ENCODE measurements at places on chromosomes 11 and 22. TPM values are rescaled to one million over a fixed set of nuclear protein-coding genes. Genes with fewer than 3 reads are reported as not detected.
A peak's percentile ranks its signal among the peaks of the same experiment; 100 is the strongest.

GRCh38 chr11:17591293-17591692 lies 44.2 kb downstream of the OTOG start:
- no peaks in the 10 kb centered on the region for H3K4me1 ChIP-seq
- H3K27ac ChIP-seq: no peak overlapping the region
- DNase-seq: no peak
- H3K4me3 ChIP-seq: no peak overlapping the region
- H3K27me3 ChIP-seq: no peaks in the 10 kb centered on the region

DNA sequence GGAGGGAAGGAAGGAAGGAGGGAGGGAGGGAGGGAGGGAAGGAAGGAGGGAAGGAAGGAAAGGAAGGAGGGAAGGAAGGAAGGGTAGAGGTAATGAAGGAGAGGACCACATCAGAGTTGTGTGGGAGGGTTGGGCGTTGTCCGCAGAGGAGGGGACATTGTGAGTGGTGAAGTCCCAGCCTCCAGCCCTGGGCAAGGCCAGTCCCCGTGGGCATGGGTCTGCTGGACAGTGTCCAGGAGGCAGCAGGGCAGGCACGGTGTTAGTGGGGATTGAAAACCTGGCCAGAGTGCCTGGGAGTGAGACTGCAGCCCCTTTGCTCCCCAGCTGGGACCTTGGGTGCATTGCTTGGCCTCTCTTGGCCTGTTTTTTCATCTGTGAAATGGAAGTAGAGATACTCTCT lies 1462.3 kb downstream of the BRD1 start:
- no peaks in the 10 kb centered on the region for H3K27me3 ChIP-seq
- H3K27ac ChIP-seq: no peak overlapping the region
- H3K36me3 ChIP-seq: no peaks in the 10 kb centered on the region

DNA sequence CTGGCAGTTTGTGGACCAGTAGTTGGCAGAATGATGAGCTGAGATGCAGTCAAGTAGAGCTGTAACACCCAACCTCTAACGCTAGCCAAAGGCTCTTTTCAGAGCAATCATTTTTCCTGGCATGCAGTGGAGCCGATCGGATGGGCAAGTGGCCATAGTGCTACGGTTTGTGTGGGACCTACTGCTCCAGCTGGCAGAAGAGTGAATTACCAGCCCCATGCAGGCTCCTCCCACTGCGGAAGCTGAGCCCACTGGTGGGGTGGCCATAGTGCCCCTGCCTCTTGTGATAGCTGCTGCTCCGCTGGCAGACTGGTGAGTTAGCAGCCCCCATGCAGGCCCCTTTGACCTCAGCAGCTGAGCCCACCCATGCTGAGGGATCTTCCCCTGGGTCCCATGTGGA lies 27.0 kb upstream of the SC5D start:
- no peaks in the 10 kb centered on the region for H3K36me3 ChIP-seq
- H3K27me3 ChIP-seq: no peaks in the 10 kb centered on the region
- H3K4me3 ChIP-seq: no peak overlapping the region
- H3K27ac ChIP-seq: no peak overlapping the region

DNA sequence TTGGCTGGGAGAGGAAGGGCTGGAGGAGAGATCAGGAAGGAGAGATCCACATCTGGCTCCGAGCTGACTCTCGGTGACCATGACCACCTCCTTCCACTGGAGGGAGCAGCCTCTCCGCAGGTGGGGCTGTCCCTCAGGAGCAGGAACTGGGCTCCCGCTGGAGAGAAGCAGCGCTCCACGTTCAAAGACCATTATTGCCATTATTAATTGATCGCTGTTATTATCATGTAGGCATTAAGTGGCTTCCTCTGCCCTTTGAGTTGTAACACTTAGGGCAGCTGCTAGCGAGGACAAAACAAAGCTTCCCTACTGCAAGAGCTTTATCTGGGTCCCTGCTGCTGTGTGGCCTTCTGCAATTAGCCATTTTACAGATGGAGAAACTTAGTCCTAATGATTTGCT lies 251.9 kb downstream of the ST3GAL4 start:
- H3K4me3 ChIP-seq: no peak overlapping the region
- no peaks in the 10 kb centered on the region for H3K36me3 ChIP-seq
- DNase-seq: peak; percentile 70
- peaks cover 4% of the 10 kb centered on the region for H3K27me3 ChIP-seq
- no peak overlapping the region for H3K27ac ChIP-seq
- H3K4me1 ChIP-seq: peaks cover 7% of the 10 kb centered on the region

GRCh38 chr22:36136988-36137387 lies 23.6 kb downstream of the APOL3 start:
- no peaks in the 10 kb centered on the region for H3K4me1 ChIP-seq
- no peaks in the 10 kb centered on the region for H3K36me3 ChIP-seq
- H3K4me3 ChIP-seq: no peak overlapping the region
- no peaks in the 10 kb centered on the region for H3K27me3 ChIP-seq
- DNase-seq: no peak

- DNase-seq: no peak
- peaks cover 24% of the 10 kb centered on the region for H3K4me1 ChIP-seq
- no peak overlapping the region for H3K27ac ChIP-seq
- no peaks in the 10 kb centered on the region for H3K27me3 ChIP-seq
- no peak overlapping the region for H3K4me3 ChIP-seq
These were observed 25.5 kb downstream of the RTN4R start for GRCh38 chr22:20242393-20243175.

DNA sequence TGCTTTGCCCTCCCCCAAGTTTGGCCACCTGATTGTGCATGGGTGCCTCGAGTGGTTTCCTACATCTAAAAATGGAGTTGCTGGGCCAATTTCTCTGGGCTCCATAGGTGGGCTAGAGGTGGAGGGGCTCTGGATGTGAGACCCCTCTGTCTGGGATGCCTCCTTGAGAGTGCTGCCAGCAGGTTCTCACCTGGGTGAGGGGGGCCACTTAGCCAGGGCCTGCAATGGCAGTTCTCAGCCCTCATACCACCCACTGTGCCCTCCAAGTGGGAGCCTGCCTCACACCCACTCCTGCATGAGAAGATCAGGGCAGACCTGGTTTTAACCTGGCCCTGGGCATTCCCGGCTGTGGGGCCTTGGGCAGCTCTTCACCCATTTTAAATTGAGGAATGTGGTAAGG lies 83.9 kb downstream of the CABIN1 start:
- no peak overlapping the region for H3K27ac ChIP-seq
- peaks cover 18% of the 10 kb centered on the region for H3K36me3 ChIP-seq
- DNase-seq: no peak
- H3K27me3 ChIP-seq: no peaks in the 10 kb centered on the region
- H3K4me1 ChIP-seq: peaks cover 22% of the 10 kb centered on the region

GRCh38 chr11:126494831-126495230 lies 139.3 kb downstream of the ST3GAL4 start:
- H3K4me3 ChIP-seq: no peak overlapping the region
- no peaks in the 10 kb centered on the region for H3K27me3 ChIP-seq
- H3K27ac ChIP-seq: no peak overlapping the region
- H3K36me3 ChIP-seq: no peaks in the 10 kb centered on the region
- H3K4me1 ChIP-seq: no peaks in the 10 kb centered on the region

DNA sequence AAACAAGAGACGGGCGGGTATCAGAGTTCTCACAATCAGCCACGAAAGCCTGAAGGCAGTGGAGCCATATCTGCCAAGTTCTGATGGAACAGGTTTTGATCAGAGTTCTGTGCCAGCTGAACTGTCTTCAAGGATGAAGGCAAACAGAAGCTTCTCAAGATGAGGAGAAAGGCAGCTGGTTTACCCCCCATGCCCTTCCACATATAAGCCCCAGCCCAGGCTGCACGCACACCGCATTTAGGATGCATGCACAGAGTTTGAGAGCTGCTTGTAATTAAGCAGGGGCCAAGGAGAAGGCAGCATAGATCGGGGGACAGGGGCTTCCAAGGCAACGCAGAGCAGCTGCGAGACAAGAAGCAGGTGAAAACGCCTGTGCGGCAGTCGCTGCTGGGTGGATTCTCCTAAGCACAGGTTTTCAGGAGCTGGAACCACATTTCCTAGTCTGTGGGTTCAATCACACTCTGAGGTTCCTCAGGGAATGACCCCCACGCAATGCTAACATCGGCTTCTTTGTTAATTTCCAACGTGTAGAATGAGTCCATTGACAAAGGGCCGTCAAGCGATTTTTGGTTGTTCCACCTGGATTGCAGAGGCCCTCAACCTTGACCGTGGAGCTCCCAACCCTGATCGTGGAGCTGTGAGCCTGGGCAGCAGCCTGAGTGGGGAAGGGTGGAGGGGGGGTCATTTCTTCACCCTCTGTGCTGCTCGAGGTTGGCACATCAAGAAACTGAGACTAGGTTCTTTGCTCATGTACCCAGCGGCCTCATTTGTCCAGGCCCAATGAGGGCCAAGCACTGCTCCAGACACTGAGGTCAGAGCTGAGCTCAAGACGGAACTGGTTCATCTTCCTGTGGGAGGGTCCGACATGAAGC lies 81.7 kb upstream of the SHISAL1 start:
- DNase-seq: peak; percentile 0
- H3K4me1 ChIP-seq: peaks cover 8% of the 10 kb centered on the region
- no peak overlapping the region for H3K4me3 ChIP-seq
- H3K27me3 ChIP-seq: no peaks in the 10 kb centered on the region

- H3K4me1 ChIP-seq: peaks cover 68% of the 10 kb centered on the region
- no peaks in the 10 kb centered on the region for H3K27me3 ChIP-seq
- DNase-seq: no peak
These were observed 2.3 kb downstream of the SLC25A1 start for GRCh38 chr22:19176175-19176643.

- peak; percentile 54 for DNase-seq
- H3K36me3 ChIP-seq: no peaks in the 10 kb centered on the region
- peak overlapping the region; percentile 57 for H3K27ac ChIP-seq
- no peak overlapping the region for H3K4me3 ChIP-seq
- H3K4me1 ChIP-seq: peaks cover 3% of the 10 kb centered on the region
These were observed 27.3 kb downstream of the PTPRJ start for GRCh38 chr11:48007677-48008076.

GRCh38 chr11:65559951-65560537 lies 1.9 kb upstream of the LTBP3 start:
- no peak overlapping the region for H3K4me3 ChIP-seq
- DNase-seq: no peak
- H3K36me3 ChIP-seq: no peaks in the 10 kb centered on the region
- no peaks in the 10 kb centered on the region for H3K27me3 ChIP-seq

DNA sequence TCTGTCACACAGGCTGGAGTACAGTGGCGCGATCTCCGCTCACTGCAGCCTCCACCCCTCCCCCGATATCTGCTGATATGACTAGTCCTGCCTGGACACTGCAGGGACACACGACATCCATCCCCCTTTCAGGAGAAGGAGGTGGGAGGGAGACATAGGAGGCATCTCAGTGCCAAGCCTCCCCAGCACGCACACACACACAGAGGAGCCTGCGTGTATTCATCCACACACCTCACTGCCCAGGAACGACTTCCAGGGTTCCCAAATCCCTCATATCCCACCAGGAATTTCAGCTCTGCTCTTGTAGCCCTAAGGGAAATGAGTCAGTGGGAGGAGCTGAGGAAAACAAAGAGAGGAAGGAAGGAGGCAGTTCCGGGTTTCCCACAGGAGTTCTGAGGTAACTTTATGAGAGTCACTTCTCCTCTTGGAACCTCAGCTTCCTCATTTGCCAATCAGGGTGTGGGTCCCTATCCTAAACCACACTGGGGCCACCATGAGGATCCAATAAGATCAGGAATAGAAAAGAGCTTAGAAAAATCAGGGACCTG lies 37.2 kb upstream of the ACER3 start:
- DNase-seq: no peak
- H3K4me1 ChIP-seq: no peaks in the 10 kb centered on the region
- no peak overlapping the region for H3K4me3 ChIP-seq
- no peaks in the 10 kb centered on the region for H3K36me3 ChIP-seq

Gene MFRP
- total RNA-seq: not detected

All from body of pancreas (tissue), 4 donors.